ENCODE measurements at places on chromosomes 6 and 20.
A peak's percentile ranks its signal among the peaks of the same experiment; 100 is the strongest.

- DNase-seq: no peak
These were observed 23.6 kb downstream of the BCL2L1 start for GRCh38 chr20:31698803-31699718.

DNA sequence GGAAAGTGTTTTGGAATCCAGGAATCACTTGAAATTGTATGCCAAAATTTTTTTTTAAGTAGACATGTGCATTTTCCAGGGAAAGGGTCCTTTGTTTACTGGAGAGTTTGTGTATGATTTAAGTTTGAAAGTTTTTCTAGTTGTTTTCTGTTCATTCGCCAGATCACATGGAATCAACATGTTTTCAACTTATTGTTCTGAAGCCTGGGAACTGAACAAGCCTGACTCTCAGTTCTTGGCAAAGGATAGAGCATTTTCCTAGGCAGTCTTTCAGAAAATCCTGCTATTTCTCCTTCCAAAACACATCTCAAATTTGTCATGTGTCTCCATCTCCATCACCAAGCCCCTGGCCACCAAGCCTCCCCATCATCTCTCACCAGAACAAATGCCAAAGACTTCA, 374.8 kb downstream of the MAFB start:
- no peak for DNase-seq

- DNase-seq: no peak
These were observed 200.8 kb downstream of the TFAP2C start for GRCh38 chr20:56829788-56830385.

DNA sequence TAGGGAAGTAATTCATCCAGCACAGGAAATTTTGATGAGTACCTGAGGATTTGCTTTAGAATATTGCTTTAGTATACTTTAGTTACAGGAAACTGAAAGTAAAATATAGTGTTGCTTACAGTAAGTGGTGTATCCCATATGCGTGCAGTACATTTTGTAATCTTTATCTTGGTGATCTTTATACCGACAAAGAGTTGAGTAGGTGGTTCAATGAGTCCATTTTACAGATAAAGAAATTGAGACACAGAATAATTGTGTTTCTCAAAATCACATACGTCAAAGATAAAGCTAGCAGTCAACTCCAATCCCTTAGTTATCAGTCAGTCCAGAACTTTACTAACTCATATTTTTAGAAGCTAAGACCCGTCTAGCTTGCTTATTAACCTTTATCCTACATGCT, 65.8 kb upstream of the E2F3 start:
- no peak for DNase-seq

GRCh38 chr6:3919130-3919628, 70.0 kb downstream of the FAM50B start:
- DNase-seq: no peak

- no peak for DNase-seq
These were observed 22.8 kb upstream of the LRRC1 start for GRCh38 chr6:53771785-53772624.

DNA sequence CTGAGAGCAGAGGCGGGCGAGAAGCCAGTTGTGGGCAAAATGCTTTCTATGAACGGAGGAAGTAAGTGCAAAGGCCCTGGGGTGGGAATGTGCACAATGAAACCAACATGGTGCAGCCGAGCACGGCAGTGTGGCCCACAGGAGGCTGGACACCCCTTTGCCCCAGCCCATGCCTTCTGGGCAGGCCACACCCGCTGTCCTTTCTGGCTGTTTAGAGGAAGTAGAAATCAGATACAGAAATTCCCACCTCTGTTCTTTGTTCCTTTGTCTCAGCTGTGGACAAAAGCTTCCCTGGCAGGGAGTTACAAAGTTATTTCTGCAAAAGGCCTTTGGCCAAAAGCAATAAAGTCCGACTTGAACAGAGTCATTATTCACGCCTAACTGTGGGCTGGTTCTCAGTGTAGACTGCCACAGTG, 11.9 kb downstream of the SULF2 start:
- DNase-seq: no peak

DNA sequence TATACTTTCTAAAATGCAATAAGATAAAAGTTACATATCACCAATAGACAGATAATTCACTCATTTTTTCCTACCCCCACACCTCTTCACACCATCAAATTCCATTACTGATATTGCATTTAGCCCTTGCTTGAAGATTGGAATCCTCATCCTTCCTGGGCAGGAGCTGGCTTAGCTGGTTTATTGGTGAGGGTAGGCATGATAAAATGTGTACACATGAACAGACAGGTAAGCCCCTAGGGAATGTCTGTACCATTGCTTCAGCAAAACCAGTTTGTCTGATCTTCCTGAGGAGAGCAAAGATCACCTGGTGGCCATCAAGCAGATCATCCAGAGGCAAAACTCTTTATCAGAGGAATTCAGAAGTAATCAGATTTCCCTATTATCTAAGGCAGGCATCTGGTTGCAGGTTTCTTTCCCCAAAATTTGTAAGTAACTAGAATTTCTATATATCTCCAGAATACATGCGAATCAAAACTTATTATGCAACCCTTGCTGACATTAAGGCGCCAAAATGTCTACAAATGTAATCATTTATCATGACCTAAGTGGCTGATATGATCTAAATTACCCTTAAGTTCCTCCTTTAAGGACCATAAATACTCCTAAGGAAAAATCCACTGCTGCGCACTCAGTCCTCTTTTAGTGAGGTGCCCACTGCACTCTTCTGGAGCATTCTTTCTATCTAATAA, 6.6 kb upstream of the FABP7 start:
- no peak for DNase-seq

- no peak for DNase-seq
These were observed 10.6 kb downstream of the PGK2 start for GRCh38 chr6:49776444-49776843.

- no peak for DNase-seq
These were observed 36.8 kb upstream of the FLRT3 start for GRCh38 chr20:14374196-14374595.

DNA sequence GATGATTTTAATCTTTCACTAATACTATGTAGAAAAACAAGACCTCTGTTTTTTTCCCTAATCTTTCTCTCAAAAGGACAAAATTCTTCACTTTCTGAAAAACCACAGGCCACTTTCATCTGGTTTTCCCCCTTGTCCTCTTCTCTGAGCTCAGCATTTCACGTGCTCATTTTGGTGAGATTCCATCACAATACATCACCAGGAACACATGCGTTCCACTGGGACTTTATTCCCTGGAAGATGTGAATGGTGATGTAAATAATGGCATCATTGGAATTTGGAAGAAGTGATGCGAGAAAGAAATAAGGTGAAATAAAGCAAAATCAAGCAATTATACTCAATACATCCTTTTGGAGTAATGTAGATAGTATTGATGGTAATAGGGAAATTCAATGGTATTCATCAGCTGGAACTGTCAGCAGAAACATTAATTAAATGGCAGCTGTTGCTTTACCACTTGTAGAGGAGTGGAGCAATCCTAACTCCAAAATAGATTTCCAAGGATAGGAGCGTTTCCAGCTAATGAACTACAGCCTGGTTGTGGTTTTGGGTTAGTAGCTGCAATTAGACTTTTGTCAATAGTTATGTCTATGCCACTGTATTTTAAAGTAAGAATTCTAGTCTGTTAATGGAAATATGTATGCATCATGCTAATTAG, 11.5 kb downstream of the FILIP1 start:
- DNase-seq: no peak

DNA sequence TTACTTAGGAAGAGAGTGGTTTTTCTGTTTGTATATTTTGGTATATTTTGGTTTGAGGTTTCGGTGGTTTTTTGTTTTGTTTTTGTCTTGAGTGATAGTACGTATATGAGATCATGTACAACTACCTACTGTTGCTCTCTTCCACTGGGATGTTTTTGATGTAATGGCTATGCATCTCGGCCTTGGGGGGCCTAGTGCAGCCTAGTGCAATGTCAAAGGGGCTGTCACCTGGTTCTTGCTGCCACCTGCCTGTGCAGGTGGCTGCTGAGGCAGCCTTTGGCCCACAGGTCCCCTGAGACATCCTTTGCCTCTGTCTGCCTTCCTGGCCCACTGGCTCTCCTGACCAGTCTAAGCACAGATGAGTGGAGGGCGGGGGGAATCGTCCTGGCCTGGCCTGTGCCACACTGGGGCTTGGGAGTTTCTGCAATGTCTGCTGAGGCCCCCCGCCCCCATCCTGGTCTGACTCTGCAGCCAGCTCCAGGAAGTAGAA, 546.6 kb downstream of the CD83 start:
- no peak for DNase-seq

GRCh38 chr6:100100776-100101175, 106.8 kb upstream of the MCHR2 start:
- no peak for DNase-seq

- DNase-seq: no peak
These were observed at the start of gene COL19A1 for GRCh38 chr6:69866351-69866769. Gene COL19A1 (plus strand): TSS chr6:69866556. CDS start chr6:69879568, 13,012 bp downstream.

- no peak for DNase-seq
These were observed 117.5 kb downstream of the CEBPB start for GRCh38 chr20:50308166-50308512.

DNA sequence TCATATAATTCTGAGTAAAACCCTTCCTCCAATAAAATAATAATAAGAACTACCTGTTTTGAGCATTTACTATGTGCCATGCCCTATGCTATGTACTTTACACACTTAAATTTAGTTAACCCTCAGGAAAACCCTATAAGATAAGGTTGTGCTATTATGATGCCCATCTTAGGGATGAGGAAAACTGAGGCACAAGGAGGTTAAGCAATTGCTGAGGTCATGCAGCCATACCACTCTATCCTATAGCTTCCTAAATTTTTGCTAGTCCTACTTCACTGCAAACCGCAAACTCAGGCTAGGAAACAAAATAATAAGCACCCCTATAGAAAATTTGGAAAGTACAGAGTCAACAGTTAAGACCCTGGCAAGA, 38.9 kb upstream of the GFOD1 start:
- DNase-seq: no peak

- DNase-seq: no peak
These were observed 146.2 kb upstream of the ECI2 start for GRCh38 chr6:4281341-4282293.

GRCh38 chr6:127347178-127347577, 3.8 kb upstream of the ECHDC1 start:
- DNase-seq: no peak

GRCh38 chr6:42963855-42964605, 3.5 kb downstream of the GNMT start:
- DNase-seq: no peak

GRCh38 chr20:24815931-24816330, 133.1 kb upstream of the CST7 start:
- no peak for DNase-seq

DNA sequence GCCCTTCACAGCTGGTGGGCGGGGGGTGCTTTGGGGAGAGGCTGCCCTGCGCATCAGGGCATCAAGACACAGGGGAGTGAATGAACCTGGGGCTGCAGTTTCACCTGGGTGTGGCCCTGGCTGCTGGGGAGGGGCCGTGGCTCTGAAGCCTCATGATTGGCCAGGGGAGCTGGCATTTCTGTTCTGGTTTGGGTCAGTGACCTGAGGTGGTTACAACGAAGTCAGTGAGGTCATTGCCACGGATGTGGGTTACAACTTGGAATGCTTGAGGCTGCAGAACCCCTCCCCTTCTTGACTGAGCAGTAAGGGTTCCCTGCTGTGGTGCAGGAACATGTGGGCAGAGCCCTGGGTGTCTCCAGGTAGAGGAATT, 3.0 kb downstream of the TCEA2 start:
- no peak for DNase-seq

GRCh38 chr20:4592316-4593148, 129.2 kb upstream of the PRND start:
- DNase-seq: peak; percentile 38

- no peak for DNase-seq
These were observed 32.6 kb downstream of the DSTN start for GRCh38 chr20:17602493-17602892.

GRCh38 chr20:5172167-5172601, 45.4 kb downstream of the CDS2 start:
- DNase-seq: no peak

GRCh38 chr6:54907355-54907754, 60.8 kb downstream of the FAM83B start:
- no peak for DNase-seq

- no peak for DNase-seq
These were observed 34.3 kb downstream of the KCNB1 start for GRCh38 chr20:49447946-49448809.

DNA sequence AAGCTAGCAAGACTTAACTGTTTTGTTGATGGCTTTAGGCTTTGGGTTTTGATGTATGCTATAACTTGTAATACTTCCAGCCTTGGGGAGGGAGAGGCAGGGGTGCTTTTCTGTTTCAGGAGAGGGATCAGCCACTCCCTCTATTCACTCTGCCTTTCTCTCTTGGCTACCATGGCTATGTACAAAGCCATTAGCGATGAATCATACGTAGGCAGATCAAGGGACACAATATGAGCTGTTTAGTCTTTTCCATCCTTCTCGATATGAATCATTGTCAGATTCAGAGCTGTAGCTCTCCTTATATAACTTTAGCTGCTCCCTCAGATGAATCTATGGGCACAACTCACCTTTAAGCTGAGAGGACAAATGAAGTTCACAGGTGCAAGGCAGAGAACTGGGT, 230.6 kb downstream of the TSHZ2 start:
- no peak for DNase-seq

GRCh38 chr6:25342802-25343201, 63.6 kb downstream of the CARMIL1 start:
- DNase-seq: no peak

DNA sequence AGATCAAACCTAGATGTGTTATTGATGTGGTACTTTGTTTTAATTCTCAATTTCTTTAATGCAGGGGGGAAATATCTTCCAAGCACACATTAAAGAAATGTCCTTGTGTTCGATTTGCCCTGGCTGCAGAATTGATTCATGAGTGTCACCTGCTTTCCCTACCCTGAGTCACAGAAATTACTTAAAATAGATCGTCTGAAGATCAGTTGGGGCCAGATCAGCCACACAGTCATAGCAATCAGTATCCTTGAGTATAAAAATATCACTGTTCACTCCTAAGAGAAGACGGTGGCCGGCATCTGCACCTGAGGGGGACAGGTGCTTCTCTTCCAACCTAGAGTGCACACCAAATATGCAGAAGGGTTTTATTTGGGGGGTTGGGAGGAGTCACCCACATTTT, 115.2 kb upstream of the RIN2 start:
- DNase-seq: no peak

- DNase-seq: no peak
These were observed 152.3 kb upstream of the BEND6 start for GRCh38 chr6:56802584-56802983.

DNA sequence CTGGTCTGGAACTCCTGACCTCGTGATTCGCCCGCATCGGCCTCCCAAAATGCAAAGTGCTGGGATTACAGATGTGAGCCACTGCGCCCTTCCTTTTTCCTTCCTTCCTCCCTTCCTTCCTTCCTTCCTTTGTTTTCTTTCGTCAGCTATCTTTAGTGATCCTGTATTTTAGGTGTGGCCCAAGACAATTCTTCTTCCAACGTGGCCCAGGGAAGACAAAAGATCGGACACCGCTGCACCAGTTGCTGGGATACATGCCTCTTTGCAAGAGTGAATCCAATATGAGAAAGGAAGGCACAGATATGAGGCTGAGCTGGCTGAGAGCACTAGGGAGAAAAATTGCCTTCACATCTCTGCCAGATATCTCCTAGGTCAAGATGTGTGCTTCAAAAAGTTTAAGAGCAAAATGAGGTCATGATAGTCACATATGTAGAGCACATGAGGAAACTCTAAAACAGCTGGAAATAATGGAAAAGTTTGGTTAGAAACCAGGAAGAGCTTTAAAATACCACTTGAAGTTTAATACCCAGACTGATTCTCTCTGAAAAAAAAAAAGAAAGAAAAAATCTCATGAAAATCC, 41.8 kb downstream of the OR2B2 start:
- DNase-seq: no peak

GRCh38 chr6:35728683-35729678, 7.9 kb upstream of the ARMC12 start:
- no peak for DNase-seq
